Left colon (tissue), 2 donors: ENCODE measurements at places on chromosomes 16 and 17. TPM values are rescaled to one million over a fixed set of nuclear protein-coding genes. Genes with fewer than 3 reads are reported as not detected.

DNA sequence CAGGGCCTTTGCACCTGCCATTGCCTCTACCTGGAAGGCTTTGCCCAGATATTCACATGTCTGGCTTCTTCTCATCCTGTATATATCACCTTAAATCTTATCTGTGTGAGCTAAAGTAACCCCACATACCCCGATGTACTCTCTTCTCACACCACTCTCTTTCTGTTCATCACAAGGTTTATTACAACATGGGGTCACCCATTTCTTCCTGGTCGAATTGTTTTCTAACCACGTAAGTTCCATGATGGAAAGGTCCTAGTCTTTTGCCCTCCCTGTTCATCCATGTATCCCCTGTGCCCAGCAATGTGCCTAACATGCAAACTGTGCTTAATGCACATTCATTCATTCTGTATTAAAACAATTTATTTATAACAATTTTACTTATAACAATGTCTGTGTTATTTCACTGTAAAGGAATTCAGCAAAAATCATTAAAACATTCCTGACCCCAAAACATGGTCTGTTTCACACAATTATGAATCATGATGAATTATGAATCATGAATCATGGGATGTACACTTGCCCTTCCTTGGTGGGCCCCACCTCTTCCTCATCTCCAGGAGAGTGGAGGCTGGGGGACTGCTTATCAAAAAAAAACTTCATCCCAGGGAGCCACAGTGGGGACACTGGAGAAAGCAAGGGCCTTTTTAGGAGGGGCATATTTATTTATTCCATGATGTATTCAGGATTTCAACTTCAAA, 336.4 kb downstream of the GRIN2A start:
- DNase-seq = no peak

- DNase-seq = peak; percentile 75
These were observed 410 bp upstream of the HOXB5 start for GRCh38 chr17:48593840-48594537.

DNA sequence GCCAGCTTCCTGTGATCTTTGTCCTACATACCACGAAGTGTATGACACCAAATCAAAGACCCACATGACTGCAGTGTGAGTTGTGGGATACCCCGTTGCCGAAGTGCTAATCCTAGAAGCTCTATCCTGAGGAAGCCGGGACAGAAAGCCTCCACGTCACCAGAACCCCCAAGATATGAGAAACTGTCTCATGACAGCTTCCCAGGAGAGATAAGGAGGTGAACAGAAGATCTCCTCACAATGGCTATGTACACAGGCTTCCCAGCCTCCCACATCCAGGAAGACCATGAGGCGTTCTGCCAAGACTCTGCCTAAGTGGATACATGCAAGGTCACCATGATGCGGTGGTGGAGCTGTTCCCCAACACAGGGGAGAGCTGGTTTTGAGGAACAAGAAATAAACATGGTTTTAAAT, 37.1 kb downstream of the TRIM25 start:
- DNase-seq = no peak

- DNase-seq = no peak
These were observed 9.5 kb downstream of the METRNL start for GRCh38 chr17:83088909-83089308.

- DNase-seq = no peak
These were observed 201.2 kb downstream of the C16orf78 start for GRCh38 chr16:49574826-49575225.

DNA sequence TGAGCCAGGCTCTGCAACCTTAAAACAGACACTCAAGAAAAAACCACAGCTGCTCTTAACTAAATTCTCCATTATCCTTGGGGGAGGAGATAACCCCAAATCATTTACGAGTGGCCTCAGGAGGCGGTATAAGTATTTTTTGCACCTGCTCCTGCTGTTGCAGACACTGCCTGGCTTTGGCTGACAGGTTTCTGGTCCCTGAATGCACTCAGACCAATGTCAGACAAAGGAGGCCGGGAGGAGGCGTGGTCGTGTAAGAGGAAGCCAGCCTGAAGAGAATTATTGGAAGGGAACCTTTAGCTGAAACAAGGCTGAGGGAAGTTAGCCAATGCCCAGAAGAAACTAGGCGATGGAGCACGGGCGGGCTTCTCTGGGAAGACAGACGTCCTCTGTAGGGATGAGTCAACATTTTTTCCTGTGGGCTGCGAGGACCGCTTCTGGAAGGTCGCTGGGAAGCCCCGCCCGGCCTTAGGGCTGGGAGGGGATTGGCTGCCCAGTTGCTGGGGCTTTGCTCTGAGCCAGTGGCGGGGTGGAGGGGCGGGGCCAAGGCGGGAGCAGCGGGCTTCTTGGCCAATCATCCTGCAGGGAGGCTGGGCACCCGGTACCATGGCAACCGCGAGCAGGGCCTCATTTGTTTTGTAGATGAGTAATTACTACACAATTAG, 82.3 kb downstream of the CCDC182 start:
- DNase-seq = peak; percentile 91

- no peak for DNase-seq
These were observed 2.1 kb downstream of the TEN1 start for GRCh38 chr17:75981019-75981615.

GRCh38 chr16:59459806-59460205, 725.7 kb upstream of the GOT2 start:
- no peak for DNase-seq

GRCh38 chr16:85415196-85416090, 197.7 kb upstream of the GSE1 start:
- DNase-seq = no peak

Gene CLN3
- 84.0 TPM for total RNA-seq

Gene GDPD3
- 88.7 TPM for total RNA-seq

Gene LUC7L3
- 110 TPM for total RNA-seq

Gene SPATA33
- total RNA-seq = 9.1 TPM
